Esophagus muscularis mucosa (tissue), 4 donors: ENCODE measurements at places on chromosomes 12 and 14.
A peak's percentile ranks its signal among the peaks of the same experiment; 100 is the strongest.

DNA sequence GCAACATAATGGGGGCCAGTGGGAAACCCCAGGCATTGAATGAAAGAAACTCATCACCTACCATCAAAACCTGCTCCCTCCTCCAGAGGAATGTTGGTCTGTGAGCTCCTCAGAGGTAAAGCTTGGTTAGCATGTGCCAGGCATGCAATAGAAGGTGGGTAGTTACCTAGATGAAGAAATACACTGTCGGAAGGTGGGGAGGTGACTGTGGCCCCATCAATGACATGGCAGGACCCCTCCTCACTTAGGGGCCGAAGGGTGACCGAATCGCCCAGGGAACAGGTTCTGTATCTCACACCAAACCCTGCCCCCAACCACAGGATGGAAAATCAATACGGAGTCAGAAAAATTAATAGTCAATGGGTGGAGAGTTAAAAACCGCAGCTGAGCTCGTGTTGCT is 135.6 kb downstream of the BCL11B start:
- peak; percentile 80 for DNase-seq

- no peak for DNase-seq
These were observed 167.5 kb downstream of the DPF3 start for GRCh38 chr14:72726444-72726843.

- DNase-seq, result no peak
These were observed 595 bp upstream of the METAP2 start for GRCh38 chr12:95473231-95473883.

- no peak for DNase-seq
These were observed 11.7 kb upstream of the OTOGL start for GRCh38 chr12:80087486-80088213.

GRCh38 chr12:1532375-1533165 is 61.8 kb downstream of the FBXL14 start:
- no peak for DNase-seq

GRCh38 chr12:31215518-31216232 is 110.3 kb downstream of the SINHCAF start:
- peak; percentile 74 for DNase-seq

GRCh38 chr14:58587271-58587670 is 50.5 kb upstream of the DACT1 start:
- DNase-seq, result peak; percentile 68

- no peak for DNase-seq
These were observed 544 bp upstream of the TDP1 start for GRCh38 chr14:89955022-89955744.
